ENCODE measurements at places on chromosomes 5 and 9.
A peak's percentile ranks its signal among the peaks of the same experiment; 100 is the strongest.

DNA sequence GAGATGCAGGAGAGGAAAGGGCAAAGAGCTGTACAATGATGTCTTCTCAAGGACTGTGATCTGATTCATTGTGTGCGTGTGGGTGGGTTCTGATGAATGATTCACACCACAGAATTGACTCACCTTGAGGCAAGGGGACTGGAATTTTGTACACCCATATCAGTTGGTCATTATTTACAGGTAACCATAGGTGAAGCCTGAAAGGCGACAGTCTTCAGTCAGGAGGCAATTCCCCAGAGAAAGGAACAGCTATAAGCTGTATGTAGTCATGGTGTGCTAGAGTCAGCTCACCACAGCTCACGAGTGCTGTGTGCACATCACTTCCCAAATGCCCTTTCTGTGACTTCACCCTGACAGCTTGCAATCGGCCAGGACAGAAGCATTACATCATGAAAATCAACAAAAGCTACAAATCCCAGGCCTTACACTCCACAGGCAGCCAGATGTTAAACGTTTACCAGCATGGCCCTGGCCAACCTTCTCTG, 87.6 kb upstream of the RPS23 start:
- DNase-seq, result no peak

GRCh38 chr5:133924221-133924920, 44.1 kb downstream of the C5orf15 start:
- no peak for DNase-seq

DNA sequence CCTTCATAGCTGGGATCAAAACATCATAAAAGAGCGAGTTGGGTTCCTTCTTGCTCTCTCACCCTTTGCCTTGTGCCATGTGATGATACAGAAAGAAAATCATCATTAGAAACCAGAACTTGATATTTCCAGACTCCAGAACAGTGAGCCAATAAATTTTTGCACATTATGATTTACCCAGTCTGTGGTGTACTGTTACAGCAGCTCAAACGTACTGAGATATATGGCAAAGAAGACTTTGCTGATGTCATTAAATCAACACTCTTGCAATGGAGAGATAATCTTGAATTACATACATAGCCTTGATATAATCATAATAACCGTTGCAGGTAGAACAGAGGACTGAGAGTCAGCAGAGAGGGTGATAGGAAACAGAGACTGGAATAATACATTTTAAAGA, 1271.6 kb downstream of the CDH12 start:
- DNase-seq, result no peak

DNA sequence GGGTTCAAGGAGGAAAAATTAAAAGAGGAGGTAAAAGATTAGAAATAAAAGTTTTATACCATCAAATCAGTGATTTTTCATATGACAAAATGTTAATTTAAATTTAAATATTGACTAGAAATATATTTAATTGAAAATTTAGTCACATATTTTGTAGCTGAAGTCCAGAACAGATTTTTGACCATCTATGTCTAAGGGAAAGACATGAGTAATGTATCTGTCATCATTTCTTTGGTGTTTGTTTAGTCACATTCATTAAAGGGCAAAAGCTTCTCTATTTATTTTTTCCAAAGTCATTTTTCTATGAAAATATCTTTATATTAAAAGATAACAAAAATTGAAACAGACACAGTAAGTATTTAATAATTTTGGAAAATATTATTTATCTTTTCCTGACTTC, 252.0 kb upstream of the ISL1 start:
- no peak for DNase-seq

GRCh38 chr9:124216474-124217176, 41.1 kb upstream of the NEK6 start:
- DNase-seq, result peak; percentile 81

DNA sequence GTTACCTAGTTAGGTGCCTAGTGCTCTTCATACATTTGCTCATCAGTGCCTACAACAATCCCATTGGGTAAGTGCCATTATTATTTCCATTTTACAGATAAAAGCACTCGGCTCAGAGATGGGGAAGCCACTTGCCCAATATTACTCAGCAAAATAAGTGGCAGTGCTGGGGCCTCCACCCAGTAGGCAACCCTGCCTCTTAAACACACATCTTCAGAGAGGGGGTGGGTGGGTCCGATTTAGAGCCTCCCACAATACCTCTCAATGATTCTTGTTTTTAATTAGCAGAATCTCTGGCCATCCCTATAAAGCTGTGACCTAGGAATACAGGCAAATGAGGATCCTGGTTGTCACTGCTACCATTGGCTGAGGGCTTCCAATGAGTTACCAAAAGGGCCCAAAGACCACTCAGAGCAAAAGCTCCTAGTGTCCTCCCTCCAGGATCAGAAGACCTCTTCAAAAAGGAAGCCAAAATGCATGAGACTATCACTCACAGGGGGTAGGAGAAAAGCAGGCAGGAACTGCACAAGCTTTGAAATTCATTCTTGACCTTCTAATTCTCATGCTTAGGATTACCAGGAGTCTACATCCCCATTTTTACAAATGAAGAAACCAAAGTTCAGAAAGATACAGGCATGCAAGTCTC, 36.1 kb upstream of the UBE2D2 start:
- DNase-seq, result no peak

DNA sequence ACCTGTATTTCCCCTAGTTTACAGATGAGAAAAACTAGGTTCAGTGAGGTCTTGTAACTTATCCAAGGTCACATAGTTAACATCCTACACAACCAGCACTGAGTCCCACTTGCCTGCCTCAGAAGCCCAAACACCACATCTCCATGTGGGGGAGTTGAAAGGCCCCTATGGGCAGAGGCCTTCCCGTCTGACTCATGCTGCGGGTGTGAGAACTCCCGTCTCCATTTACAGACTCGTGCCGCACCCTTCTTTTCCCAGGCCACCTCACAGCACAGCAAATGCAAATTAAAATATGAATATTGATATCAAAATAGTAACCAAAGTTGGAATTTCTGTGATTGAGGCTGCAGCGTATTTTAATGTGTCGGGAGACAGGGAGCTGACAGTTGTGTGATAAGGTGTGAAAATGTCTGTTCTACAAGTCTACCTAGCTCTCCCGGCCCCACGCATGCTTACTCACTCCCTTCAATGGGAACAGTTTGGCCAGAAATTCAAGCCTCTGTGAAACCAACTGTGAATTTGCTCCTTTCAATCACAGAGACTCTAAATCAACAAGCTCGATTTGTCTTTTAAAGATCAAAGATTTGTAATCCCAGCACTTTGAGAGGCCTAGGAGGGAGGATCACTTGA, 90.1 kb downstream of the CRB2 start:
- no peak for DNase-seq

DNA sequence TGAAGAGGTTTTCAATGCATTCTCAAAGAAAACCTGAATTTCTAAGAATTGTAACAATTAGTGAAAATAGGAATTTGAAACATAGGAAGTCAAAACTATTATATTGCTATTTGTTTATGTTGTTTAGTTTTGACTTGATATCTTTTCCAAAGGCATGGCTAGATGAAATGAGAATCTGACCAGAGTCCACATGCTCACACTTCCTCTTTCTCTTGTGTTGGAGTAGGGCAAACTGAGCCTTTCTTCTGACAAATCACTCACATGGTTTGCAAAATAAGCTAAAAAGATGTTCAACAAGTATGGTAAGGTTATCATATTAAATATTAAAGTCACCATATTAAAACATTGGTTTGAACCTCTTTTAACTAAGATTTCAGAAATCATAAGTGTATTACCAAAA, 512.6 kb downstream of the ISL1 start:
- no peak for DNase-seq

DNA sequence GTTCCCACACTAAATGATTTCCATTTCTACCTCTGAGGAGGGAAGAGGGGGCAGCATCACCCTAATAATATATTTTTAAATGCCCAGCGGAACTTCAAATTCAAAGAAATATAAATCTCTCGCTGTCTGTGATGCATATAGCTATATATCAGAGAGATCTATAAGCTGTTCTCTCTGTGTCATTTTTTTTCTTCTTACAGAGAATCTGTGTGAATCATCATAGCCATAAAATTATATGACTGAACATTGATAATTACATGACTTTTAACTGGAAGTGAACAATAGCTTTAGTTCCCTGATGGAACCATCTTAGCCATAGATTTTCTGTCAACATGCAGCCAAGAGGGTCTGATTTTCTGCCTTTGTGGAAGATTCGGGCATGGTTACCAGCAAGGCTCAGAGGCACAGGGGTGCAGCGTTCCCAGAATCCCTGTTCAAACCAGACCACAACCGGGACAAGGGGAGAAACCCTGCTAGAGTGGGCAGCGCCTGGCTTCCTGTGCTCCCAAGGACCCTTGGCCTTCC, 93.7 kb upstream of the OSMR start:
- DNase-seq, result no peak

Measured in CD4-positive, alpha-beta T cell treated with Interleukin-4 for 1 hour (primary cell).